ENCODE measurements at places on chromosomes 4 and X. TPM values are rescaled to one million over a fixed set of nuclear protein-coding genes. Genes with fewer than 3 reads are reported as not detected.

SPANXN3 gene
- total RNA-seq: not detected

FRG2 gene
- 0.96 TPM for total RNA-seq

FNIP2 gene
- total RNA-seq: 10.0 TPM

TEC gene
- total RNA-seq: 3.8 TPM

CXCL1 gene
- total RNA-seq: 24.3 TPM

SH2D1A gene
- total RNA-seq: not detected

RIPPLY1 gene
- not detected for total RNA-seq

PCSK1N gene
- total RNA-seq: 0.59 TPM

SLIT2 gene
- total RNA-seq: 12.7 TPM

ARMCX1 gene
- total RNA-seq: 25.3 TPM

DNA sequence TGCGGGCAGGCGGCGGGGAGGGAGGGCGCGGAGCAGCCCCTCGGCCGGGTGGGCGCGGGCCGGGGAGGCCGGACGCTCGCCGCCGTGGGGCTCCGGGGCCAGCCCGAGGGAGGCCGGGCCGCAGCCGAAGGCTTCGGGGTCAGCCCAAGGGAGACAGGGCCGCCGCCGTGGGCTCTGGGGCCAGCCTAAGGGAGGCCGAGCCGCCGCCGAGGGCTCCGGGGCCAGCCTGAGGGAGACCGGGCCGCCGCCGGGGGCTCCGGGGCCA is 251 bp downstream of the KIAA0232 start:
- DNase-seq: no peak

DNA sequence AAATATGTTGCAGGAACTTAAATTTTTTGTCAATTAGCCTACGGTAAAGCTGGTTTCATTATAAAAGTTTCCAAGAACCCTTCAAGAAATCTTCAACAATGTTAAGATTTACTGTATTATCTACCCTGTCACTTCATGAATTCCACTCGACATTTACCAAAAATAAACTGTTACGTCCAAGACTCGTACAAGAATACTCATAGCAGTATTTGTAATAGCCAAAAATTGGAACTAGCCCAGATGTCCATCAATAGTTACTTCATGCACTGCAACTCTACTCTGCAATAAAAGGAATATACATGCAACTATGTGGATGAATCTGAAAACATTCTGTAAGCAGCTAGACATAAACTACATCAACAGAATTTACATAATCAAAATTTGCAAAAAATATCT is 13.4 kb downstream of the RBMX start:
- no peak for DNase-seq

GRCh38 chr4:1376841-1377605 is 29.2 kb downstream of the NKX1-1 start:
- DNase-seq: no peak

DNA sequence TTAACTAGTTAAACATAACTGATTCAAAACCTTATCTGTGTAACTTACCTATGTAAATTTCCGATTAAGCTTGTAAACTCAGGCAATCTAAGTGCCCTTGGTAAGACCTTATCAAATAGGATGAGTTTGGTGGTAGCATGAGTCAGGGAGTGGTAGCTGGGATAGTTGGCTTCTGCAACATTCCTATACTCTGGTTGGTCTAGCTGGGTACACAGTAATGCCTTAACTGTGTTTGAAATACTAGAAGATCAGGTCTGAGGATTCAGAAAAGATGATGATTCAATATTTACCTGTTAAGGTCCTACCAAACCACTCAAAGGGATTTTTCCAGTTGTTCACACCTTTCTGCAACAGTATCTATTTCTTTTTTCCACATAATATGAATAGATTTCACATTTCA is 5.3 kb downstream of the YIPF7 start:
- no peak for DNase-seq

- DNase-seq: no peak
Measured at GRCh38 chr4:7007142-7007907, 35.8 kb upstream of the TADA2B start.

- no peak for DNase-seq
Measured at GRCh38 chr4:106793933-106794332, 242.2 kb downstream of the DKK2 start.

GRCh38 chr4:39451423-39452023 is 7.2 kb downstream of the RPL9 start:
- no peak for DNase-seq

- no peak for DNase-seq
Measured at GRCh38 chr4:152885185-152885584, 50.9 kb upstream of the FHDC1 start.
